Aorta (tissue), 5 donors: ENCODE measurements at places on chromosomes 3 and 15. TPM values are rescaled to one million over a fixed set of nuclear protein-coding genes. Genes with fewer than 3 reads are reported as not detected.

- no peak for DNase-seq
These were observed 84.3 kb downstream of the RAB11A start for GRCh38 chr15:65953622-65954021.

DNA sequence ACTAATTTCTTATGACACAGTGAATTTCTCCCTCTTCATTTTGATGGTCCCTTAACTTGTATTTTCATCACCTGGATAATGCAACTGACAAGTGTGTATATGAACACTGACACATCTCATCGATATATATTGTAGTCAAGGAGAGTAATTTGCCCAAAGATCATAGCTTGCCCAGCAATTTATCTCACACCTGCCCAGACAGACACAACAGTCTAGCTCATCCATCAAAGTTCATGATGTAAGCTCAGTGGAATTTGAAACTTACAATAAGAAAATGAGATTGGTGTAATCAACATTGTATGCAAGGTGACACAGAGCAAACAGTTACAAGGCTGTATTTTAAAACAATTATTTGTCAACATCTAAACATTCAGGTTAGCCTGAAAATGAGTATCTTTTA lies 805.8 kb downstream of the NAALADL2 start:
- DNase-seq, result no peak

The C3orf70 gene
- total RNA-seq, result 20.4 TPM

The NIPA2 gene
- total RNA-seq, result 28.3 TPM

DNA sequence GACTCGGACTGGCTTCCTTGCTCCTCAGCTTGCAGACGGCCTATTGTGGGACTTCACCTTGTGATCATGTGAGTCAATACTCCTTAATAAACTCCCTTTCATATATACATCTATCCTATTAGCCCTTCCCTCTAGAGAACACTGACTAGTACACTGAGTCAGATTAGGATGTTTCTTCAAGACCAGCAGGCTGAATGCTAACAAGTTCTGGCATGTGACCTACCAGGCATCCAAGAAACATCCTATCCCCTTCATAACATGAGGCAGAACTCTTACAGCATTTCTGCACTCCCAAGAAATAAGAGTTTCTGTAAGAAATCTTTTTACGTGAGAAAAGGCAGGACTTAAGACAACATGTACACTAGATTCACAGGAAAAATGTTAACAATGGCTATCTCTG lies 9.3 kb downstream of the CFAP92 start:
- DNase-seq, result no peak

The OTOL1 gene
- not detected for total RNA-seq

The FAM81A gene
- 1.2 TPM for total RNA-seq

DNA sequence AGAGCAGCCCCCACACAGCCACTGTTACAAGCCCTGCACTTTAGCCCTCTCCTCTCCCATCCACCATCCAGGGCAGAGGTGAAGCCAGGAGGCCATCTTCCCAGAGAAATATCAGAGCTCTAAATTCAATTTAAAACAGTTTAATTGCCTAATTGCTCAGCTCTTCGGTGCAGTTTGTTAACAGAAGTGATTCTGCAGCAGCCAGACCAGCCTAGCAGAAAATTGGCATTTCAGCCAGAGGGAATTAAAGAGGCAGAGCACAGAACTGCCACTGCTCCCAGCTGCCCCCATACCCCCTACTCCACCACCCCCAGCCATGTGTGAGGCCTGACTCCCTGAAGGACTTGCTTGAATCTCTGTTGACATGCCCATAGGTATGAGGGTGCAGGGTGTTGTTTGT lies 38.5 kb downstream of the TPRA1 start:
- DNase-seq, result peak; percentile 23

The GREM1 gene
- 35.5 TPM for total RNA-seq

- no peak for DNase-seq
These were observed 94.9 kb downstream of the ST6GAL1 start for GRCh38 chr3:187025254-187025655.

The SCN5A gene
- 0.45 TPM for total RNA-seq

- no peak for DNase-seq
These were observed 124.3 kb upstream of the SPRED1 start for GRCh38 chr15:38128341-38128781.

GRCh38 chr3:54966979-54967378 lies 39.1 kb upstream of the LRTM1 start:
- no peak for DNase-seq

The CLDN11 gene
- 5.1 TPM for total RNA-seq

The ZPLD1 gene
- total RNA-seq, result 0.84 TPM

The UACA gene
- total RNA-seq, result 132 TPM

The ALDH1L1 gene
- 10.9 TPM for total RNA-seq

- DNase-seq, result no peak
These were observed 624.6 kb downstream of the ZPLD1 start for GRCh38 chr3:103059432-103059831.

DNA sequence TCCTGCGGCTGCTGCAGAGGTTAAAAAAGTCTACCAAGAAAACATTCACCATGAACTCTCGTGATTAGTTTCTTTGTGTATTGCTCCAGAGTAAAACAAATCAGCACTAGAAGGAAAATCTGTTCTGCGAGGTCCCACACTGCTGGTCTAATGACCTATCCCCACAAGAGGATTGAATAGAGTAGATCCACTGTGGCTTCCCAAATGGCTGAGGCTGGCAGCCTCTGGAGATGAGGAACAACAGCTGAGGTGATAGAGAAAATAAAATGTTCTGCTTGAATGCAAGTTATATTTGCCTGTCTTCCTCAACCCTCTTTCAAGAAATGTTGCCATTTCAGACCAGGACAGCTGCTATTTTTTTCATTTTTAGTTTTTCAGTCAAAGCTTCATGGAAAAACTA lies 883.3 kb downstream of the CADM2 start:
- no peak for DNase-seq

- no peak for DNase-seq
These were observed 23.7 kb downstream of the ABHD2 start for GRCh38 chr15:89111961-89112340.

DNA sequence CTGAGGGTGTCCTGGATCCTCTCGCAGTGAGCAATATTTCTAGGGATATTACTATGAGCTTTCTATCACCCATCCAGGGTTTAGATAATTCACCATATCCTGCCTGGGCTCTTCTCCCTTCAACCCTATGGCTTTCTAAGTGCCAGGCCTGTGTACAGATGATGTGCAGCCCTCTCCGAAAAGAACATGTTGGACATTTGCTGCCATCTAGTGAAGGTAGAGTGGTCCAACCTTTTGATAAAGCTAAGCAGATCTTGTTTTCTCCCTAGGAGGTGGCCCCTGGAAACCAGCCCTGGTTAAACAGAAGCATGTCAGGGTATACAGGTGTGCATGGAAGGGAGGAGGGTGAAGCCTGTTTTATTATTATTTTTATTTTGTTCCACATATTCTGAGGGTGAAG lies 27.9 kb upstream of the SCN10A start:
- no peak for DNase-seq

DNA sequence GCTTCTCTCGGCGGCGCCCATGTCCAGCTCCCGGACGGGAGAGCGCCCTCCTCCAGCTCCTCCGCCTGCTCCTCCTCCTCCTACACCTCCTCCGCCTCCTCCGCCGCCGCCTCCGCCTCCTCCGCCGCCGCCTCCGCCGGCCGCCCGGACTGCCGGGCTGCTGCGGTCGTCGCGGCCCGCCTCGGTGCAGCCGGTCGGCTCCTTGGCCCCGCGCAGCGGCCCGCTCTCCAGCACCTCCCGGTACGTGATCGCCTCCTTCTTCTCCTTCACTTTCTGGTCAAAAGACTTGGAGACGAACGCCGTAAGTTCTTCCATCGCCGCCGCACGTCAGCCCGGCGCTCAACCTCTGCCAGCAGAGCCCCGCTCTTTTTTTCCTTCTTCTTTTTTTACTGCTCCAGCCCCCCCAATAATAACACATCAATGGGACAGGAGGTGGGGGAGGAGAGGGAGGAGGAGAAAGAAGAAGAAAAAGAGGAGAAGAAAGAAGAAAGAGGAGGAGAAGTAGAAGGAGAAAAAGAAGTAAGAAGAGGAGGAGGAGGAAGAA lies 438 bp downstream of the SHOX2 start:
- peak; percentile 82 for DNase-seq

DNA sequence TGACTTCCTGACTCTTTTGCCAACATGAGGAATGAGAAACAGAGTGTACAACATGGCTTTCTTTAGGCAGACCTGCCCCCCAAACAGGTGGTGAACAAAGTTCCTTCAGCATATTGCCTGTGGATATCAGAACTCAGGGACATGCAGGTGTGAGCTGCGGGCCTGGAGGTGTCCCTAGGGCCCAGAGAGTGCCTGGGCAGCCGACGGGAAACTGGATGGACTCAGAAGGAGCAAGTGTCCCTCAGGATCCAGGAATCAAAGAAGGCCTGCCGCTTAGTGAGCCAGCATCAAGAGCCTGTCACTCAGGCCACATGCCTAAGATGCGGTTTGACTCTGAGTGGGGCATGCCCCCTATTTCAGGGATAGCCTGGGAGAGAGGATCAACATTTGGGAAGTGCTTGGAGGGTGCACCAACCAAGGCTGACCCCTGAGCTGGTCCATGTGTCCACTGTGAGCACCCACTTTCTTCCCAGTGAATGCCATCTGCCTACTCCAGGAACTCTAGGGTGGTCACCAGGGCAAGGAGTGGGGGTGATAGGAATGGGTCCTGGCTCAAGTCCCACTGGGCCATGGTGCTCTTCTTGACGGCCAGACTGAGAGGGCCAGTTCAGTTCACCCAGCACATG lies 16.1 kb upstream of the POLR2M start:
- DNase-seq, result no peak

The NME9 gene
- total RNA-seq, result not detected

DNA sequence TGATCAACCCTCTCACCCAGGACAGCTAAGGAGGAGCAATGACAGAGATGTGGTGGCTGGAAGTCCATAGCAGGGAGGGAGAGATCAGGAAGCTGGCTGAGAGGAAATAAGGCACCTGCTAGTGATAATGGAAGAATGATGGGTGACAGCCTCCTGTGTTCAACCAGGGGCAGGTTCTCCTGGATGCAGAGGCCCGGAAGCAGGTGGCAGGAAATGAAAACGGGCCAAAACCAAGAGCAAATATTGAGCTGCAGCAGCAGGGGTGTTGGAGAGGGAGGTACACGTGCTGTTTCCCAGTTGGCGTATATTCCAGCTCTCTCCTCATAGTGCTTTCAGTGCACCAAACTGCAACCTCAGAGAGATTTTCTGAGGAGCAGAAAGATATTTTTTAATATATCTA lies 213.4 kb upstream of the TBL1XR1 start:
- DNase-seq, result no peak

The FGD5 gene
- total RNA-seq, result 36.2 TPM

DNA sequence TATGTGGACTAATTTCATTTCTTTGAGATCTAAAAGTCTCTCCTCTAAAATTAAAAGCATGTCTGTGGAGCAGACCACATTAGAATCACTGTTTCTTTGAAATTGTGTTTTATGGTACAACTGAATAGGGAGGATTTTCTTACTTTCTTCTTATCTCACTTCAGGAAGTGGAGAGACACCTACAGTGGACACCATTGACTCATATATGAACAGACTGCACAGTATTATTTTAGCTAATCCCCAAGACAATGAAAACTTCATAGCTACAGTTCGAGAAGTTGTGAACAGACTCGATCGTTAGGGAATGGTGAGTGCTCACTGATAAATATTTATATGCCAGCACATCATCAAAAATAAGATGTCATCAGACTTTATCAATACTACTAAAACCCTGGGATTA lies 58.3 kb downstream of the HMG20A start:
- DNase-seq, result no peak

DNA sequence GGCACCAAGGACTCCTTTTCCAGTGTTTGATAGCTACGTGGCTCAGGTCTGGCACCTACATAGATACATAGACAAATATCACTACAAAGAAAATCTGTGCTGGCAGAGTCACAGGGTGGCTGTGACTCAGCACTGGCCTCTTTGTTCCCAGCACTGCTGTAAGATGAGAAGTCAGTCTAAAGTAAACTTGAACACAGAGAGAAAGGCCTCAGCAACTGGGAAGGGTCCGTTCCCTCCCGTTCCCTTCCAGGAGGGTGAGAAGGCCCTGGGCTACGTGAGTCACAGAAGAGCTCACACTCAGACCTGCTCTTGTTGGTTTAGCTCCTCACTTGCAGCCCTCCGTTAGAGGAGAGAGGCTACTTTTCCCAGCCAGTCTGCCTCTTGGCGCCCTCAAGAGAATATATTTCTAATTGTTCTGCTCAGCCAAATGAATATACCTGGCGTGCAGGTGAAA lies 23.1 kb downstream of the ANXA2 start:
- DNase-seq, result peak; percentile 83

DNA sequence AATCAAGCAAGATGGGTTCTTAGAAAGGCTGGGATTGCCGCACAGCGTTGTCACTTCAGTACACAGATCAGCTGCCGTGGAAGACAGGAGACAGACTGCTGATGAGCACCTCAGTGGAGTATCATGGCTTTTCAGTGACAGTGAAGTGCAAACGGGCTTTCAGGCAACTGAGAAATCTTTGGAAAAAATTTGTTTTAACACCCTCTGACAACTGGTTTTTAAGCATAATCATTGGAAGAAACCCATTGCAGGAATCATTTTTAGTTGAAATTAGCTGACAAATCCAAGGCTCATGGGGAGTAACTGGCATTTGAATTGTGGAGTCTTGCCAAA lies 418.8 kb downstream of the OTOL1 start:
- DNase-seq, result no peak

DNA sequence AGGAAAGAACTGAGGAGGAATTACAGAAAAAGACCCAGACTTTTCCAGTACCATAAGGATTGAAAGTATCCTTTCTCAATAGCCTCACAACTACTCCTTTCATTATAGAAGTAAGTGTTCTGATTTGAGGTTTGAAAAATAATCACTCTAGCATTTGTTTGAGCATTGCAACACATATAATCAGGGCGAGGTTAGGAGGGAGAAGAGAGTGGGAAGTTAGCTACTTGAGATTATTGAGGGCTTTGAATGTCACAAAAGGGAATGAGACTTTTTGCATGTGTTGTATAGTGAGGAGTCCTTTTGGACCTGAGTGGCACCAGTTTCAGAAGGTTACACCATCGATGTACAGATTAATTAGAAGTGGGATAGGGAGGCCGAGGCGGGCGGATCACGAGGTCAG lies 65.2 kb upstream of the TNIK start:
- DNase-seq, result no peak

The IMPG2 gene
- total RNA-seq, result 0.63 TPM

DNA sequence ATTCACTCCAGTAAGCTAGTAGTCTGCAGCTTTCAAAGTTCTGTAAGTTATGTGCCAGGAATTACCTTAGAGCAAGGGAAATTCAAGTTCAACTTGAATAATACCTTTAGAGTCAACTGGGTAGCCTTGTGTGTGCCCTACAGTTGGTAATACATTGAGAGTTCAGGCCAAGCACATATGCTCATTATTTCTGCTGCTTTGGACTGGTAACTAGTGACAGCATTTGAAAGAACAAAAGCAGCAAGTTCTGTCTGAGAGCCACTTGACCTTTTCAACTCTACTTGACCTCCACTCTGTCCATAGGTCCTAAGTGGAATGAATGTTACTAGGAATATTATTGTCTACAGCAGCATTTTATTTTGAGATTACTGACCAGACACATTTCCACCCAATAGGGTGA lies 723.5 kb downstream of the NLGN1 start:
- DNase-seq, result no peak

The IQCH gene
- 3.4 TPM for total RNA-seq

The LCTL gene
- total RNA-seq, result not detected
